ENCODE measurements at places on chromosomes 13 and 19. TPM values are rescaled to one million over a fixed set of nuclear protein-coding genes. Genes with fewer than 3 reads are reported as not detected.

GRCh38 chr19:2309734-2310362 is 1.9 kb upstream of the LINGO3 start:
- H3K27ac ChIP-seq: no peak overlapping the region
- H3K27me3 ChIP-seq: peaks cover 17% of the 10 kb centered on the region
- H3K36me3 ChIP-seq: no peaks in the 10 kb centered on the region
- peak; percentile 50 for DNase-seq
- H3K4me1 ChIP-seq: peaks cover 3% of the 10 kb centered on the region

DNA sequence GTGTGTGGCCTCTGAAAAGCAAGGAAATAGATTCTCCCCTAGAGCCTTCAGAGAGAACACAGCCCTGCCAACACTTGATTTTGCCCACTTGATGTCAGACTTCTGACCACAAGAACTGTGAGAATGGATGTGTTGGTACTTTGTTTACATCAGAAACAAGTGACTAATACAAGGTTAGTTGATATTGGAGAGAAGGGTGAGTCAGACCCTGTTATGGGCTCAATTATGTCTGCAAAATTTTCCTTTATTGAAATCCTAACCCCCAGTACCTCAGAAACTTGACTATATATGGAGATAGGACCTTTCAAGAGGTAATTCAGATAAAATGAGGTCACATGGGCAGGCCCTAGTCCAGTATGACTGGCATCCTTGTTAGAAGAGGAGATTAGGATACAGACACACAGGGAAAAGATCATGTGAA is 226.7 kb downstream of the RFC3 start:
- H3K27ac ChIP-seq: no peak overlapping the region
- H3K4me1 ChIP-seq: no peaks in the 10 kb centered on the region
- H3K36me3 ChIP-seq: no peaks in the 10 kb centered on the region
- H3K4me3 ChIP-seq: no peak overlapping the region
- no peaks in the 10 kb centered on the region for H3K27me3 ChIP-seq

Gene SPACA4
- not detected for total RNA-seq

Gene ICAM1
- total RNA-seq: 8.1 TPM

Gene RNF113B
- not detected for total RNA-seq

Gene LIM2
- not detected for total RNA-seq
